ENCODE measurements at places on chromosomes 1 and 21.

- DNase-seq = no peak
Measured at GRCh38 chr1:209219791-209220524, 363.6 kb upstream of the CAMK1G start.

DNA sequence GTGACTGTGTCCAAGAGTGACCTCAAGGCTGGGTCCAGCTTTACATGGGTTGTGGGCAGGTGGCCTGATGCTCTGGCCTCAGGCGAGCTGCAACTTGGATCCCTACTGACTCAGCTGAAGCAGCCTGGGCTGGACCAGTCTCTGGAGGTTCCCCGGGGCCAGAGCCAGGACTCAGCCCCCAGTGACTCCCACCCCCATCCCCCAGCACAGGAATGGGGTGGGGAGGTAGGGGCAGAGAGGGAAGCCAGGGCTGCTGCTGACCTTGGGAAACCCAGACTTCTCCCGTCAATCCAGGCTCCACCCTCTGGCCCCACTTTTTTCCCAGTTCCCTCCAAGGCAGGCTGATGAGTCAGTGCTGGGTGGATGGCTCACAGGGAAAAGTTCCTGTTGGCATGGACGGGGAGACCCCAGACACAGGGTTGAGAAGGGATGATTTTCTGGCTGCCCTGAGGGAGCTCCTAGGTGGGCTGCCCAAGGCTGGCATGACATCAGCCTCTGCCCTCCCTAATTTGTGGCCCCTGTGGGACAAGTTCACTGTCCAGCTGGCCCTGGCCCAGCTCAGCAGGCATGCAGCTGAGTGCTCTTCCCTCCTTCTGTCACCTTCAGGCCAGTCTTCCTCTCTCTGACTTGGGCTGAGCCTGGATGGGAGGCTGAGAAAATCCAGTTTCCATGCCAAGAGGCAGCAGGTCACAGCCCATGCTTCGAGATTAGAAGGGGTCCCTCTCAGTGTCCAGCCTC is 2.2 kb downstream of the ZC3H12A start:
- DNase-seq = no peak

DNA sequence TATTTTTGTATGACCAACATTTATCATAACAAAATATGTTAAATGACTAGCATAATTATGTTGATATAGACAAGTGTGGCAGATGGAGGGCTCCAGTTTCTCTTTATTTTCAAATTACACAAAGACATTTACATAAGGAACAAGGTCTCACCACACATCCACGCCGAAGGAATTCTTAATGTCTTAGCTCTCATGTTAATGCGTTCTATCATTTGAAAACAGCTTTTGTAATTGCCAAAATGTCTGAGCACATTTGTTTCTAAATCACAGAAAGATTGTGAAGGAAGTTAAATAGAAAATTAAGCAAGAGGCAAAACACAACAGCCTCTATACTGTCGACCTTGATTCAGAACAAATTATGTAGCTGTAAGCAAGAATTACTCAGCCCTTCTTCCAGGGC is 223.0 kb upstream of the NR5A2 start:
- DNase-seq = no peak

GRCh38 chr1:28374297-28374696 is 4.8 kb downstream of the PHACTR4 start:
- no peak for DNase-seq

GRCh38 chr1:77164434-77164944 is 54.7 kb downstream of the PIGK start:
- no peak for DNase-seq

- no peak for DNase-seq
Measured at GRCh38 chr1:204151552-204152309, at the start of gene ETNK2. TSS of gene ETNK2 (minus strand) at chr1:204152044. CDS start at chr1:204151852, 192 bp downstream.
